ENCODE measurements at places on chromosomes 4 and X.

DNA sequence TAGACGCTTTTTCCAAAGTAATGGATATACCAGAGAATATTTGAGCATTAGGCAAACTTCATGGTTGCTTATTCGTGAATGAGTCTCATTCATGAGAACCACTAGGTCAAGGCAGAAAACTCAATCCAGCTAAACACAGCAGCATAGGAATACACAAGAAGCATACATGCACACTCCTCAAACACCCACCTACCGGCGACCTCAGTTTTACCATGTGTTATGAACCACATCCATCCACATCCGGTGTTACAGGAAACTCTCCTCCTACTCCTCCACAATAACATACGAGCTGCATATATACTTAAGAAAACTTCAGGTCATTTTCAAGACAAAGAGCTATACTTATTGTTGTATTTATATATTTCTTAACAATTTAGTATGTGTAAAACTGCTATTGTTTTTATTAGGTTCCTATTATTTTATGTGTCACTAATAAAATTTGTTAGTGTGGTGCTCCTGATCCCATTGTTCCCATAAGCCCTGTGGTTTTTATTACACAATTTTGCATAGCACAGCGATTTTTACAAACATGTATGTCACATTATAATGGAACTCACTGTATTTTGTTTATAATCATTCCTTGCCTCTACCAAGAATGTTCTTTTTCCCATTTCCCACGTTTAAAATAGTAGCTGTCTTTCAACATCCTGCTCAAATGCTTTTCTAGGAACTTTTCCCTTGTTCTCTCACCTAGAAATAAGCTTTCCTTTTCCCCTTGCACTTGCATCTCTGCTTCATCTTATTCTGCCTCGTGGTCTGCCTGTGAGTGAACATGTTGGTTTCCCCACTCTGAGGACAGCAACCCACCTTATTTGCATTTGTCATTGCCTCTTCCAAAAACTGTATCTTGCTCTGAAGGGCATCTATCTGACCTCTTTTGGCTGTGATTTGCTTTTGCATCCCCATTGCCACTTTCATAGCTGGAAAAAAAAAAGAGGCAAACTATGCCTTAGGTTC lies 48.3 kb downstream of the STBD1 start:
- no peak for DNase-seq

GRCh38 chr4:2500547-2500946 lies 31.6 kb downstream of the RNF4 start:
- DNase-seq, result no peak

DNA sequence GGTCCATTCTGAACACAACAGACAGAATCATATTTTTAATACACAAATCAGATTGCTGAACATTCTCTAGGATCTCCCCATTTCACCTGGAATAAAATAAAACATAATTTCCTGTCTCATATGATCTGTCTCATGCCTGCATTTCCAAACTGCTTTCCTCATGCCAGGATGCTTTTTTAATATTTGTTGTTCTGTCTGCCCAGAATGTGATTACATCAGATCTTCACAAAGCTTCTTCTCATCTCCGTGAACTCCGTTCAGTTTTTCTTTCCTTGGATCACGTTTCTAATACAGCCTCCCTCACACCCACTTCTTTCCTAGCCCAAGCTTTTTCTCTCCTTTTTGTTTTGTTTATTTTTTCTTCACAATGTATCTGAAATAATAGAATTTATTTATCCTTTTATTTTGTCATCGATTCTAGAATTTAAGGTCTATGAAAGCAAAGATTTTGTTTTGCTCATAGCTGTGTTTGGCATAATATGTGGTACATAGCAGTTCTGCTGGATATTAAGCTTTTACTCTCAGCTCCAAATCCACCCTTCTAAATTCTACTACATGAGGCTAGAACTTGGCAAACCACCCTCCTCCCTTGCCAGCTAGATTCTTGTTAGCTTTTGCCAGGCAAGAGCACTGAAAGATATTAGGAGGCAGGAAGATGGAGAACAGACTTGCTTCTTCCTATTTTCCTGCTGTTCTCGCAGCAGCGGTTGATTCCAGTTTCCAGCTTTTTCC lies 165.5 kb upstream of the SLIT2 start:
- no peak for DNase-seq

DNA sequence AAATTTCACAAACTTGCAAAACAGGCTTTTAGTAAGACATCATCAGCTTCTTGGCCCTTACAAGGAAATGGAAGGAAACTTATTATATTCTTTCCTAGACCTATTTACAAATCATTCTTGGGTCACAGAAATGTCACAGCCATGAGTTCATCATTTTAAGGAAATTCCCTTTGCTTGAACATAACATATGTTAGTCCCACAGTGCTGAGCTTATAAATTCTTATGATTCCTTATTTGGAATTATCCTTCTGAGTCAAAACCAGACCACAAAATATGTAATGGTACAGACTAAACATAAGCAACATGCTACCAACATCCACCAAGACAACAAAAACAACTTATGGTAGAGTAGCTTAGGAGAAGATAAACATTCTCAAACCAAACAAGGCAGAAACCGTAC lies 236.9 kb upstream of the CTSO start:
- DNase-seq, result no peak
